ENCODE measurements at places on chromosomes 11 and 22. TPM values are rescaled to one million over a fixed set of nuclear protein-coding genes. Genes with fewer than 3 reads are reported as not detected.

ANO3 gene
- total RNA-seq, result not detected

SYCE3 gene
- 0.65 TPM for total RNA-seq

SLC37A2 gene
- 1.6 TPM for total RNA-seq

CYP2D6 gene
- 5.5 TPM for total RNA-seq

IFITM10 gene
- 0.42 TPM for total RNA-seq

FAM83F gene
- 0.37 TPM for total RNA-seq

OR10W1 gene
- not detected for total RNA-seq
